ENCODE measurements at places on chromosomes 16 and 17.

GRCh38 chr17:50051082-50051576 lies 4.8 kb upstream of the ITGA3 start:
- DNase-seq: peak; percentile 34

- DNase-seq: no peak
Measured at GRCh38 chr17:4626734-4627256, 14.7 kb downstream of the ALOX15 start.

GRCh38 chr17:34639706-34640425 lies 60.5 kb downstream of the TMEM132E start:
- no peak for DNase-seq

- DNase-seq: no peak
Measured at GRCh38 chr17:15240644-15241043, 24.5 kb downstream of the PMP22 start.

DNA sequence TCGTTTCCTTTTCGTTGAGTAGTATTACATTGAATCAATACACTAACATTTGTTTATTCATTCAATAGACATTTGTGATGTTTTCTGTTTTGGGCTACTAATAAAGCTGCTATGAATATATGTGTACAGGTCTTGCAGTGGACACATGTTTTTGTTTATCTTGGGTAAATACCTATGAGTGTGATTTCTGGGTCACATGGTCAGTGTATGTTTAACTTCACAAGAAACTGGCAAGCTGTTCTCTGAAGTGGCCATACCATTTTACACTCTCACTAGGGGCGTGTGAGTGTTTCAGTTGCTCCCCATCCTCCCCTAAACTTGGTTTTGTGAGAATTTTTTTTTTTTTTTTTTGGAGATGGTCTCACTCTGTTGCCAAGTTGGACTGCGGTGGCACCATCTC lies 35.0 kb downstream of the PKD1L3 start:
- no peak for DNase-seq

DNA sequence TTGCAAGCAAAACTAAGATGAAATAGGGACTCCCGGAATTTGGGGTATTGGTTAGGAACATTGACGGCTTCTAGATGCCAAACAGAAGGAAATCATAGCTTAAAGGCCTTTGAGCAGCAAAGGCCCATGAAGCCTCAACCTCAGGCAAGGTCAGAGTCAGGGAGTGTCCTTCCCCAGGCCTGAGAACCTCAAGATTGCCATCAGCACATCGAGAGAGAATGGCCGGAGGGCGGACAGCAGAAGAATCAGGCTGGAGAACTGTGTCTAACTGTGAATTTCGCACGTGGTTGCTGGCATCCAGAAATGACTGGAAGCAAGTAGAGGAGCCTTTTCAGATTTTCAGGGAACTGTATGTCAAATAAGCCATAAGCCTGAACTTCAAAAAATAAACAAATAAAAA lies 24.8 kb upstream of the ANKRD40CL start:
- DNase-seq: no peak

- DNase-seq: no peak
Measured at GRCh38 chr16:49459953-49460735, 86.5 kb downstream of the C16orf78 start.

- DNase-seq: no peak
Measured at GRCh38 chr16:88782454-88783390, 2.3 kb downstream of the PIEZO1 start.

GRCh38 chr17:58006560-58006923 lies 504 bp downstream of the SRSF1 start:
- DNase-seq: peak; percentile 47

DNA sequence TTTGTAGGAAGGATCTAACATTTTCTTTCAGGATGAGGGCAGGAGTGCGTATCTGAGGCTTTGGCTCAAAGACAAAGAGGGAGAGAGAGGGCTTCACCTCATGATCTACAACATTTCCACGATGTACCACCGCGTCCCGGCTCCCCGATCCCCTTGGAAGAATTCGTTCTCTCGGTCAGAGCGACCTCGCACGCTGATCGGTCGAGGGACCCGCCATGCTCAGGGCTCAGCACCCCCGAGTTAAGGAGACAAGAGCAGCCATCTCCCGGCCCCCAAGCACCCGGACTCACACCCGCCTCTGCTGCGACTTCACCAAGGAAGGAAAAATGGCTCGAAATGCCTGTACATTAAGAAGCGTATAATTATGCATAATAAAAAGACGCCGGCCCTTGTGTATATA lies 89.5 kb upstream of the RPL38 start:
- DNase-seq: no peak

DNA sequence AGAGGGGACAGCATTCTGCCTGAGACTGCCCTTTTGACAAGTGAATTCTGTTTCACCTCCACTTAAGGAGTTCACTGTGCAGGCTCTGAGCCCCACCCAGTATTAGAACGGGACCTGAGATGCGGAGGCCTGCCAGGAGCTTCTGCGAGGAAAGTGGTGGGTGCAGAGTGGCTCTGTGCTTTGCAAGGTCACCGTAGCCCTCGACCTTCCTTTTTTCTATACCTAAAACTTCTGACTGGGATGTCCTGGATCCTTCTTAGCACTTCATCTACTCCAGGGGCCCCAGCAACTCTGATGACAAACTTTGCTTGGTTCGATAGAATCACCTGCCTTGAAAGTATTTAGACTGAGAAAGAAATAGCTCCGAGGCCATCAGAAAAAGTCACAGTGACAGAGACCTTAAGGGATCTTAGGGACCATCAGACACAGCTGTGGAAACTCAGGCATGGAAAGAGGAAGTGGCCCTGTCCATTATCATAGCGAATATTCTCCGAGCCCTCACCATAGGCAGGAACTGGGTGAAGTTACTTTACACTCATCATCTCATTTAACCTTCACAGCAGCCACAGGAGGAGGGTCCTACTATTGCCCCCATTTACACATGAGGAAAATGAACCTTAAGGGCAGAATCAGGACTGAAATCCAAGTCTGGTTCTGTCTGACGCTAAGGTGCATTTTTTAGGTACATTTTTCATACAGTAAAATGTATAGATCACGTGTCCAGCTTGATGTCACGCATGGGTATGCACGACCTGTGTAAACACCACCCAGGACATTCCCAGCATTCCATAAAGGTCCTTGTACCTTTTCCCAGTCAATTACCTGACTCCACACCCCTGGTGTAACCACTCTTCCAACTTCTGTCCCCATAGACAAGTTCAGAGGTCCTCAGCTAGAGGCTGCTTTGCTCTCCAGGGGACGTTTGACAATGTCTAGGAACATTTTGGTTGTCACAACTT lies 676 bp upstream of the KRT13 start:
- DNase-seq: no peak

- peak; percentile 30 for DNase-seq
Measured at GRCh38 chr17:44115585-44116415, 7.6 kb downstream of the HDAC5 start.

DNA sequence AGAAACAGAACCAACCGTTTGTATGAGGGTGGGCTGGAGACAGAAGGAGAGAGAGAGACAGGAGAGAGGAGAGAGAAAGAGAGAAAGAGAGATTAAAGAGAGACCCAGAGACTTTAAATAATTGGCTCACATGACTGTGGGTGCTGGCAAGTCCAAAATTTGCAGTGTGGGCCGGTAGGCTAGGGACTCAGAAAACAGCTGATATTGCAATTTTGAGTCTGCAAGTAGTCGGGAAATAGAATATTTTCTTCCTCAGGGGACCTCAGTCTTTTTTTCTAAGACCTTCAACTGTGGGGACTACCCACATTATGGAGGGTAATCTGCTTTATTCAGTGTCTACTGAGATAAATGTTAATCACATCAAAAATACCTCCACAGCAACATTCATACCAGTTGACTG lies 1439.0 kb downstream of the CDH11 start:
- DNase-seq: no peak

DNA sequence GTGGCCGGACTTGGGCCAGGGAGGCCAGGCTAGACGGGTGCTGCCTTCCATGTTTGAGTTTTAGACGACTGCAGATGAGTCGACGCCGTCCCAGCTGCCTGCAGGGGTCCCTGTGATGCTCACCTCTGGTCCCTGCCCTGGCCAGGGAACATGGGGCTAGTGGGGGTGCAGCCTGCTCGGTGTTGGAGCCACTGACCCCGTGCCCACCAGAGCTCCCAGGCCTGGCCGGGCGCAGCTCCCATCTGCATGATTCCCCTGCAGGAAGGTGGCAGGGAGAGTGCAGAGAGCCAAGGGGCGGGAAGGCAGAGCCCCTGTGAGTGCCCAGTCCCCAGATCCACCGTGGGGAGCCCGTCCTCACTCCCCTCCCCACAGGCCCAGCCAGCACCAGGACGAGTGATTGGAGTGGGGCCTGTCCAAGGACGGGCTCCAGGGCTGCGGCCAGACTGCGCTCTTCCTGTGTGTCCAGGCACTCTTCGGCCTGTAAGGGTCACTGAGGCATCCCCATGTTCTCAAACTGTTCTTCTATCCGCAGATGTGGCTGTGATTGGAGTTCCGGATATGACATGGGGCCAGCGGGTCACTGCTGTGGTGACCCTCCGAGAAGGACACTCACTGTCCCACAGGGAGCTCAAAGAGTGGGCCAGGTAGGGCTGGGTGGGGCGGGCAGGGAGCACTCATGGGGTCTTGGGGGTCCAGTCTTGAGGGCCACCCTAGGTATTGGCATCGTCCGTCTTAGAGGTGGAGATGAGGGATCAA lies 26.0 kb upstream of the CDH15 start:
- DNase-seq: no peak

DNA sequence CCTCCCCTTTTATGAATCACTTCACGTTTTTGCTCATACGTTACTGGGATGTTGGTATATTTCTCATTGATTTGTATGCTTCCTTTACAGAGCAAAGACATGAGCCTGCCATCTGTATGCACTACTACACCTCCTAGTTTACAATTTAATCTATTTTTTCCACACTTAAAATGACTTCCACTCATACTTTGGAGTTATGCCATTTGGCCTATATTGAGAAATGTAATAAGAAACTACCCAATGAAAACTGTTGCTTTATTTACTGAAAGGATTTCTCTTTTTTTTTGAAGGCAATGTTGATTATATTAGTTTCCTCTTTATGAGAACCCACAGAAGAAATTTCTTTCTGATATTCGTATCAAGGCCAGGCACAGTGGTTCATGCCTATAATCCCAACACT lies 43.1 kb downstream of the DUSP14 start:
- no peak for DNase-seq

GRCh38 chr16:81765111-81765919 lies 13.8 kb upstream of the PLCG2 start:
- DNase-seq: no peak

- no peak for DNase-seq
Measured at GRCh38 chr17:77120868-77121267, 19.9 kb upstream of the SEC14L1 start.

- DNase-seq: no peak
Measured at GRCh38 chr16:12405089-12405488, 398.6 kb downstream of the CPPED1 start.

- DNase-seq: no peak
Measured at GRCh38 chr17:34166352-34166751, 88.7 kb upstream of the CCL2 start.

DNA sequence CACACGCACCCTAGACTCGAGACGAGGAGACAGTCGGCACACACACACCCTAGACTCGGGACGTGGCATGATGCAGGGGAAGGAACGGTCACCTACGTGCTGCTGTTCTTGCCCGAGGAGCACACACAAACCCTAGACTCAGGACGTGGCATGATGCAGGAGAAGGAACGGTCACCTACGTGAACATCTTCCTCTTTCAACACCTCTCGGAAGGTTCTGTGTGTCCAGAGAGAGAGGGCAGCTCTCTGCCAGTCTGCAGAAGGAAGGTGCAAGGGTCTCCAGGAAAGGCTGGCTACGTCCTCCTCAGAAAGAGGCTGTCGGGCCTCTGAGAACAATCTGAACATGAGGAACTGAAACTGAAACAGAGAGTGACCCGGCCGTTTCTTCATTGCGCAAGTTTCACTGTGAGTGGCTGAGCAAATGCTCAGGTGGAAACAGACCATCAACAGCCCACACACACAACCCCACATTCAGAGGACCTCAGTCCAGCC lies 43.4 kb downstream of the ZNF276 start:
- peak; percentile 53 for DNase-seq

- DNase-seq: no peak
Measured at GRCh38 chr17:55228683-55229192, 36.0 kb upstream of the HLF start.

DNA sequence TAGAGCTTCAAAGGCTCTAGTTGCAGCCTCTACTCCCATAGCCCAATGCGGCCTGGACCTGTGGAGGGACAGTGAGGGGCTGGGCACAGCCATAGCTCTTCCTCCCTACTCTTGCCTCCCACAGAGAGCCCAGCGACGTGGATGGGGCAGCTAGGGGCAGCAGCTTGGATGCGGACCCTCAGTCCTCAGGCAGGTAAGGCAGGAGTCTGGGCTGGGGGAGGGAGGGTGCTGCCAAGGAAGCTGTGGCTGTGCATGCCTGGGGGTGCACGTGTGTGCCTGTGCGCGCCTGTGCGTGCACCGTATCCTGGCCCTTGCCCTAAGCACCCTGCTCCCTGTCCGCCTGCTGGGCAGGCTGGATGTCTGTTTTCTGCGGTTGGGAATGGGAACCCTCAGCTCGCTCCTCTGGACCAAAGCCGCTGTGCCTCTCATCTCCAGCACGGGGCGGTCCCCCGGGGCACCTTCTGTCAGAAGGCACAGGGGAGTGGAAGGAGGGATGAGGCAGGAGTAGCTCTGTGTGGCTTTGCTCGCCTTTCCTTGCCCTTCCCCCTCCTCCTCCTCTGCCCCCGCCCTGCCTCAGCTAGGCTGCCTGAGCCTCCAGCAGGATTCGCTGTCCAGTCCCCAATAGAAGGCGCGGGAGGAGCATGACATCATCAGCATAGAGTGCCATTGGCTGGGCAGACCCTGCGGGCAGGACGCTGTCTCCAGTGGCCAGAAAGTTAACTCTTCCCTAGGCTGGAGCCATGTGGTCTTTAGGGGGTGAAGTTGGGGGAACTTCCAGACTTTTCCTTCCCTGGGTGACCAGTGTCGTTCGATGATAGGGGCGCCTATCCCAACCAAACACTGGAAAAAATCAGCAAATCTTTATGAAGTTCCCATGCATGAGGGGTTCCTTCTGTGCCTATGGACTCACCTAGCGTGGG lies 797 bp downstream of the PRCD start:
- peak; percentile 23 for DNase-seq

- DNase-seq: peak; percentile 14
Measured at GRCh38 chr17:19812407-19812806, 55.3 kb downstream of the ULK2 start.

DNA sequence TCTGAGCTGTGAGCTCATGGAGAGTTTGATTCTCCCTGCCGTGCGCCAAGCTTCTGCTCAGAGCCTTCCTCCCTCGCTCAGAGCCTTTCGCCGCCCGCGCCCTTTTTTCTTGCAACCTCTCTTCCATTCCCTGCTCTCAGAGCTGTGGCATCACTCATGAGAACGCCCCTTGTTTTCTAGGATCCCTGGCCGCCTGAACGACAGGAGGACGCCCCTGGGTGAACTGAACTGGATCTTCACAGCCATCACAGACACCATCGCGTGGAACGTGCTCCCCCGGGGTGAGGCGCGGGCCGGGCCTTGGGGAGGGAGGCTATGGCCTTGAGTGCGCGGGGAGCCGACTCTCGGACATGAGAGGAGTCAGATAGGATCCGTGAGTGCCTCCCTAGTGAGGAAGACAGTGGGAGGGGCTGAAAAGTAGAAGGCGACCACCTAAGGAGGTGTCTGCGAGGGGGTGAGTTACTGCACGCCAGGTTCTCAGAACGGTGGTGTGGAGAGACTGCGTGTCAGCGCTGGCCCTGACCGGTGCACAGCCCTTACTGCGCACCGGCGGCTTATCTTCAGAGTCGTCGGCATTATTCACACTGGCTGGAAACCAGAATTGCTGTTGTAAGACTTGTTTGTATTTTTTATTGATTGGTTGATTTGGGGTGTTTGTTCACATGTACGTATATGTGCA lies 169.5 kb upstream of the CHMP6 start:
- DNase-seq: no peak

- no peak for DNase-seq
Measured at GRCh38 chr16:76038097-76038496, 239.1 kb upstream of the CNTNAP4 start.

GRCh38 chr17:35368081-35368830 lies 5.2 kb downstream of the SLFN11 start:
- DNase-seq: peak; percentile 48
